Activated T-helper 1 cell treated with anti-CD3 and anti-CD28 coated beads, Interleukin-12 subunit alpha, Interleukin-12 subunit beta, Interleukin-2, Interleukin-4 antibody, amounts not matched to agents 30 ng/mL and 10 ng/mL and 1 ng/mL, durations not matched to agents 14 hours and 24 hours and 36 hours (primary cell): ENCODE measurements at places on chromosomes 6 and 20. TPM values are rescaled to one million over a fixed set of nuclear protein-coding genes. Genes with fewer than 3 reads are reported as not detected.
A peak's percentile ranks its signal among the peaks of the same experiment; 100 is the strongest.

DNA sequence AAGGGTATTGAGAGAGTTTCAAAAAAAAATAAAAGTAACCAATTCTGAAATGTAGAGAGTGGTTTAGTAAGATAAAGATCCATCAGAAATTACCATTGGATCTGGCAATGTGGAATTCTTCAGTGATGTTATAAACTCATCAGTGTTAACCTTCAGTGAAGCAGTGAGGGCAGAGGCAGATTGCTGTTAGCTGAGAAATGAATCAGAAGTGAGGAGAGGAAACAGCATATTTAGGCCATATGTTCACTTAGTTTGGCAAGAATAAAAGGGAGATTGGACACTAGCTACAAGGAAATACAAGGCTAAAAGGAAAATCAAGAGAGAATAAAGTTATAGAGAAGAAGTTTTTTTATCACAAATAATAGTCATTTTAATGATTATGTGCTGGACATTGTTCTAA lies 9.6 kb downstream of the KCNQ5 start:
- no peak for DNase-seq

DNA sequence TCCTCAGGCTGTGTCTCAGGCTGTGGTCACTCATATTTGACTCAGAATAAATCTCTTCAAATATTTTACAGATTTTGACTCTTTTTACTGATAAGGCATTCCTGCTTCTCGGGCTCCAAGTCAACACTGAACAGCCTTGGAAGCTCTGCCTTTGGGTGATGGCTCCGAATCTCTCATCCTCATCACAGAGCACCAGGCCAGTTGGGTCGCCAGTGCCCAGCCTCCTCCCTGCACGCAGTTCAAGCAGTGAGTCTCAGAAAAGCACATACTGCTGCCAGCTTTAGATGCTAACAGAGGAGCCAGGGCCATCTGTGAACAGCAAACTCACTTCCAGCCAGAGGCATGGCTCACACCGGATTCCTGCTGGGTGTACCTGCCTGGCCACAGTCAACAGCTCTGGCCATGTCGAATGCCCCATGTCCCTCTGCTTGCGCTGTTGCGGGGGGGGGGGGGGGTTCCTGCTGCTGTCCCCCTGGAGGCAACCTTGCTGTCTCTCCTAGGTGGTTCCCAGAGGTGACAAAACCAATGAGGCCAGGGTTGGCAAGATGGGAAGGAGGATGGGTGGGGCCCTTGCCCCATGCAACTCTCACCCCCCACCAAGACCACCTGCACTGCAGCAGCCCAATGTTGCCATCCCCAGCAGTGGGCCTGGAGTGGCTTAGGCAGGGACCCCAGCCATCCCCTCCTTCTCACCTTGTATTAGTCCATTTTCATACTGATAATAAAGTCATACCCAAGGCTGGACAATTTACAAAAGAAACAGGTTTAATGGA lies 248.8 kb downstream of the ERMARD start:
- no peak for DNase-seq

GRCh38 chr20:62814060-62814708 lies 2.7 kb upstream of the COL9A3 start:
- DNase-seq, result no peak

- no peak for DNase-seq
Observed at GRCh38 chr20:35155936-35156335, 8.8 kb upstream of the EDEM2 start.

DNA sequence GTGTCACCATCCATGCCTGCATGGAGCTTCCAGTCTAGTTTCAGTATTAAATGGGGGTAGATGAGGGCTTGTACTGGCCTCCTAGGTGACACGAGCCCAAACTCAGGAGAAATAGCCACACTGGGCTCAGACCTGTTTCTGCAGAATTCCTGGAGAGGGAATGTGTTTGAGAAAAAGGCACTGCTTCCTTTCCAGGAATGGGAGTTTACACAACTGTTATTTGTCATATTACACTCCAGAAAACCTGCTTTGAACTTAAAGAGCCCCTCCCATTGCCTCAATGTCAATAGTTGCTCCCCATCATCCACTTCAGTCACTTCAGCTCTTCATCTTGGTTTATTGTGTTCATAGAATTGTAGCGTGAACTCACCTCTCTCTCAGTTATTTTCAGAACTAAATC lies 151.5 kb downstream of the CFAP61 start:
- no peak for DNase-seq

- no peak for DNase-seq
Observed at GRCh38 chr6:30754631-30755030, 10.3 kb upstream of the IER3 start.

The POM121L2 gene
- not detected in 2 replicates for total RNA-seq

- no peak for DNase-seq
Observed at GRCh38 chr20:14189794-14190402, 147.5 kb downstream of the FLRT3 start.

- DNase-seq, result no peak
Observed at GRCh38 chr6:52909131-52909530, 367 bp downstream of the GSTA3 start.

The ATP9A gene
- 19.6 and 20.6 TPM in 2 replicates for total RNA-seq

GRCh38 chr6:40640599-40641227 lies 53.5 kb upstream of the LRFN2 start:
- DNase-seq, result peak; percentile 58
